ENCODE measurements at places on chromosomes 12 and 14.

DNA sequence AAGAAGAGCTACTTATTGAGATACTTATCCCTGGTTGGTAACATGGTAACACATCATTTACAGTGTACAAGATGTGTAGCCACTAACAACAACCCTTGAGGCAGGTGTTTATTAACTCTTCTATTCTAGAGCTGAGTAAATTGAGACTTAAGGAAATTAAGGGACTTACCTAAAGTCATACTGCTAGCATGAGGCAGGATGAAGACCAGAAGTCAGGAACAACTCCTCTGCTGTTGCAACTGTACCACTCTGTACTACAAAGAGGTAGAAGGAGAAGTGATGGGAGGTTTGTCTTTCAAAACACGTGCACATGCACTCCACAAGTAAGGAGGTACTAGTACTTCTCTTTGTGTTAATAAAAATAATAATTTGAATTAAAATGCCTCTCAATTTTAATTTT, 79.9 kb downstream of the LLPH start:
- DNase-seq, result no peak

- DNase-seq, result no peak
Measured at GRCh38 chr14:25833341-25834126, 764.3 kb downstream of the NOVA1 start.

GRCh38 chr12:13178568-13179210, 17.8 kb upstream of the EMP1 start:
- DNase-seq, result no peak

DNA sequence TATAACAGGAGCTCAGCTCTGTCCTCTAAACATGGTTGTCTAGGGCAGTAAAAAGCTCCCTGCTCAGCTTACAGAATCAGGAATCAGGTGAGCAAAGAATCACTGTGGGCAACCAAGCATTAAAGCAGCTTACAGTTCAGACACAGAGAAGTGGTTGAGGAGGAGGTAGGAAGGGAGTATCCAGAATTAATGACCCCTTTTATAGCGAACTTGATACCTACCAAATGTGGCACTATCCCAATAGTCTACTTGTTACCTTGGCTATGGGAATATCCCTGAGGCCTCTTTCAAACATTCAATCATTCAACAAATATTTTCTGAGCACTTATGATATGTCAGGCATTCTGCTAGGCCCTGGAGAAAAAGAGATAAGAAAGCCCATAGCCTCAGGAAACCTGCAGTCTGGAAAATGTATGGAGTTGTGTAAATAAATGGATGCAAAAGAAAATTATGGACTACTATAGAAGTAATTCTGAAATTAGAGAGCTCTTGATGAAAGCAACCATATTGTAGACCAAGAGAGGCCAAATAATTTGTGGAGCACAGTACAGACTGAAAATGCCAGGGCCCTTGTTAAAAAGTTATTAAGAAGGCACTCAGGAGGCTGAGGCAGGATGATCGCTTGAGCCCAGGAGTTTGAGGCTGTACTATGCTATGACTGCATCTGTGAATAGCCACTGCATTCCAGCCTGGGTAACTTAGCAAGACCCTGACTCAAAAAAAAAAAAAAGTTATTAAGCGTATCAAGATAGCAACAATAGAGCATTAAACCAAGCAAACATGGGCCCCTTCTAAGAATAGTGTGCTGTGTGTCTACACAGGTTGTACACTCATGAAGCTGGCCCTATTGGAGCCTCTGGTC, 134.0 kb upstream of the CPSF6 start:
- no peak for DNase-seq

GRCh38 chr14:51963286-51963685, 26.1 kb upstream of the RTRAF start:
- DNase-seq, result no peak

GRCh38 chr12:131694116-131694838, 16.6 kb upstream of the SFSWAP start:
- DNase-seq, result no peak

GRCh38 chr12:76084863-76085519, 506 bp upstream of the NAP1L1 start:
- no peak for DNase-seq

DNA sequence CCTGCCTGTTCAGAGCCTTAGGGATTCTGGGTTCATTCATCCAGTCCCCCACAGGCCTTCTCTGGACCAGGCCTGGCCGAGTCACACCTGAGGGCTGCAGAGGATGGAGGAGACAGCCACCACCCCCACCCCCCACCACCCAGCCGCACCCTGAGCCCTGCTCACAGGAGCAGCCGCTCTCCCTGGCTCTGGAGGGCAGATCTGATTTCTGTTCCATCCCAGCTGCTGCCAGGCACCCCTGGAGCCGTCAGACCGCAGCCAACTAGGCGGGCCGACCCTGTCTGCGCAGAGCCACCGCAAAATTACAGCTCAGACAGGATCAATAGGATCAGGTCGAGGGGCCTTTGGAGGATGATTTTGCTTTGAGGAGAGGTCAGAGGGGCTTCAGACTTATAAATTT, 154.6 kb upstream of the MYL2 start:
- DNase-seq, result no peak

DNA sequence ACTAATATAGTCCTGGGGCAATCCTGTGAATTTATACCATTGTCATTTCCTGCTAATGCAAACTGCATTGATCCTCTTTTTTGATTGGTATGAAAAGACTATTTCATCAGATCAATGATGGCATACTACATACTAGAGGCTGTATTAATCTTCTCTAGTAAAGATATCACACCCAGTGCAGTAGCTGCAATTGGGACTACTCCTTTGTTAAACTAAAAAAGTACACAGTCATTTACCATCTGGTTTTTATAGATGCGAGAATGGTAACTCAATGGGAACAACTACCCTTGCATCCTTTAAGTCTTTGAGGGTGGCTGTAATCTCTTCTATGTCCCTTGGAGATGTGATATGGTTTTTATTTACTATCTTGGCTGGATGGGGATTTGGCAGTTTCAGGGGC, 80.2 kb upstream of the STK38L start:
- DNase-seq, result no peak

DNA sequence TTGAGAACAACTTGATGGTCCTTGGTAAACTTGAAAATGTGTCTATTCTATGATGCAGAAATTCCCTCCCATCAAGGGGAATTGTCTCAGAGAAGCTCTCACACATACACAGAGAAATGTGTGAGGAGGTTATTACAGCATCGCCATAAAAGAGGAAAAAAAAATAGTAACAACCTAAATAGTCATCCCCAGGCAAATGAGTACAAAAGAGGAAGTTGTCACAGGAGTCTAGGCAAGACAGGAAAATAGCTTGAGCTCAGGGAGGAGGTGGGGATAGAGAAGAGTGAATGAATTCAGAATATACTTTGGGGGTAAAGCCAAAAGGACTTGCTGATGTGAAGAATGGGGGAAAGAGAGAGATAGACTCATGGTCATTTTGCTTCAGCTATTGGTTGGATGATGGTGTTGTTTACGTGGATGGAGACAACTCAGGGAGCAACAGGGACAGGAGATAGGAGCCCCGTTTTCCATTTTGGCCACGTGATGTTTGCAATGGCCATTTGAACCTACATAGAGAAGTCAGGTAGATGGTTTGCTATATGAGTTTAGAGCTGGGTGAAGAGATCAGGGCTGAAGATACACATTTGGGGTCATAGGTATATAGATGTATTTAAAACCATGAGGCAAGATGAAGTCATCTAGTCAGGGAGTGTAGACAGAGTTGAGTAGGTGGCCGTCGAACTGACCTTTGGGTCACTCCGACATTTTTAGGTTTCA, 20.3 kb downstream of the LRRC74A start:
- no peak for DNase-seq

GRCh38 chr12:79614730-79615129, 76.0 kb downstream of the PAWR start:
- no peak for DNase-seq

GRCh38 chr12:45336331-45336730, 120.4 kb downstream of the ANO6 start:
- DNase-seq, result no peak

DNA sequence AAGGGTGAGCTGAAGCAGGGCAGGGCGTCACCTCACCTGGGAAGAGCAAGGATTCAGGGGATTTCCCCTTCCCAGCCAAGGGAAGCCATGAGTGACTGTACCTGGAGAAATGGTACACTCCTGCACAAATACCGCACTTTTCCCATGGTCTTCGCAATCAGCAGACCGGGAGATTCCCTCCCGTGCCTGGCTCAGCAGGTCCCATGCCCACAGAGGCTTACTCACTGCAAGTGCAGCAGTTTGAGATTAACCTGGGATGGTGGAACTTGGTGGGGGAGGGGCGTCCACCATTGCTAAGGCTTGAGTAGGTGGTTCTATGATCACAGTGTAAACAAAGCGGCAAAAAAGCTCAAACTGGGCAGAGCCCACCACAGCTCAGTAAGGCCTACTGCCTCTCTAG, 11.0 kb upstream of the DHRS4 start:
- DNase-seq, result no peak

DNA sequence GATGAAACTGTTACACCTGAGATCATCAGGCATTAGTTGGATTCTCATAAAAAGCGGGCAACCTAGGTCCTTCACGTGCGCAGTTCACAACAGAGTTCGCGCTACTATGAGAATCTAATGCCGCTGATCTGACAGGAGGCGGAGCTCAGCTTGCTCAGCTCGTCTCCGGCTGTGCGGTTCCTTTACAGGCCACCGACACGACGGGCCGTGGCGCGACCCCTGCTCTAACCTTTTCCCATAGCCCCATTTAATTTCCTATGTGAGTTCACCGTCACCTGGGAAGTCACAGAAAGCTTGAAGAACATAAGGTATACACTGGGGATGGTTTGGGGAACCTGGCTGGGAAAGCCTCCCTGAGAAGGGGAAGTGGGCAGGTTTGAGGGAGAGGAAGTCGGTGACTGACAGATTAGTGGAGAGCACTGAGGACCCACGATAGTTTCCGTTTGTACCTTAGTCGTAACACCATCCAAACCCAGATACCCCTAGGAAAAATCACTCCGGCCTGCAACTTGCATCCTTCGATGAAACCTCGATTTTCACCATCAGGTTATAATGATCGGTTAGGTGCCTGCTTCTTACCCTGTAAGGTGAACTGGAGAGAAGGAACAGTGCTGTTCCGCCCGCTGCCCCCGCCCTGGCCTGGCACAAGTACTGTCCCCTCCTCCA, 2.8 kb upstream of the AAAS start:
- DNase-seq, result peak; percentile 35

DNA sequence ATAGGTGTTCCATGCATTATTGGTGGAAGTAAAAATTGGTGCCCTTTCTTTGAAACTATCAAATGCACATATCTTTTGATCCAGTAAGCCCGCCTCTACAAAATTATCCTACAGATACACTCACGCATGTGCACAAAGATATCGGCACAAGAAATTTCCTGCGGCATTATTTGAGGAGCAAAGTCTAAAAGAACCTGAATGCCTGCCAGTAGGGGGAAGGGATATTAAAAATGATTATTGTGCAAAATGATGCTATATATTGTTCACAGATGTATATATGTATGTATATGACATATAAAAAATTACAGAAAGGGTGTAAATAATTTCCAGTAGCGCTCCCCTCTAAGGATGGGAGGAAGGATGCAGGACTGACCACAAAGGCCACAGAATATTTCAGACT, 24.7 kb upstream of the ADIPOR2 start:
- no peak for DNase-seq

DNA sequence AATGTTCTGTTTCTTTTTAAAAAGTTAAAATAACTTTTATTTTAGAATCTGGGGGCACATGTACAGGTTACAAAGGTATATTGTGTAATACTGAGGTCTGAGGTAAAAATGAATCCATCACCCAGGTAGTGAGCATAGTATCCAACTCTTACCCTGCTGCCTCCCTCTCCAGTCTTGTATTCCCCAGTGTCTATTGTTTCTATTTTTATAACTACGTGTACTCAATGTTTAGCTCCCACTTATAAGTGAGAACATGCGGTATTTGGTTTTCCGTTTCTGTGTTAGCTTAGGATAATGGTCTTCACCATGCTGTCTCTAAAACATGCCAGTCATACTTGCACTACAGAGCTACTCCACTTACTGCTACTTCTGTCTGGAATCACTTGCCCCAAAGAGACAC, 8.4 kb downstream of the FBXO33 start:
- DNase-seq, result no peak

DNA sequence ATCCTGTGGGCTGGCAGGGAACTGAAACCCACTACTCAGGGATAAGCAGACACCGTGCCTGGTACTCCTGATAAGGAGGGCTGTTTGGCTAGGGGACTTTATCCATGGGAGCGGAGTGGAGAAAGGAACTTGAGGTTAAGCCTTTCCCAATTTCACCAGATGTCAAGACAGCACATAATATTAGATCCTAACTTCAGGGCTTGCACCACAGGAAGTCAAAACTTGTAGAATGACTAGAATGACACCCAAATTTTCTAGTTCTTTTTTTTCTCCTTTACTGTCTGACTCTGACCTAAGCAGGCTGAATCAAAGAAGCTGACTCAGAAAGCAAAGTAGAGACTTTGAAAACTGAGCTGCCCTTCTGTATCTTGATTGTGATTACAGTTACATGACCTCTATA, 7.1 kb upstream of the CGRRF1 start:
- no peak for DNase-seq

GRCh38 chr12:117461732-117462131, 100.3 kb upstream of the NOS1 start:
- DNase-seq, result no peak

- DNase-seq, result peak; percentile 74
Measured at GRCh38 chr14:76977793-76978720, 50.5 kb downstream of the IRF2BPL start.

DNA sequence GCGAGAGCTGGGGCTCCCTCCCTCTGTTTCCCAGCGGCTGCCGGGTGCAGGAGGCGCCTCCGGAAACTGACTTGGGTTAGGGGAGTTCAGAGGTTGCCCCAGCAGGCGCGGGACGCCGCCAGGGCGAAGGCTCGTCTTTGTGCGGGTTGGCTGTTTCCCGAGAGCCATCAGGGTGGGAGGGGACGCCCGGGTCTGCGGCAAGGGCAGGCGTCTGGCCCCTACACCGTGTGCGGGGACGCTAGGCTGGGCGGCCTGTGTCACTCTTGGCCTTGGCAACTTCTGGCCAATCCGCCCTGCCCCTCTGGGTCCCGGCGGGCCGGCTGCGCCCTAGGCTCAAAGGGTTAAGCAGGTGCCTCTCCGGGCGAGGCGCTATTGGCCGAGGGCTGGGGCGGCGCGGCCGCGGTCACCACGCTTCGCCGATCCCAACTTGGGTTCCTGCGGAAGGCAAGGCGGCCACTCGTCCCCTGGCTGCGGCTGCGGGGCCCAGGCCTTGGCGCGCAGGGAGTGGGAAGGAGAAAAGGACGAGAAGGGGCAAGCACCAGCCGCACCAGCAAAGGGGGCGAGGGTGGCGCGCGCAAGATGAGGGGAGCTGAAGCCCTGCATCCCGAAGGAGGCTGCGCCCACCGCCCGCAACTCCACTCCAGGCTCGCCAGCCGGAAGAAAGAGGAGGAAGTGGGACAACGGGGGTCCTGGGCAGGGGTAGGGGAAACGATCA, 5.6 kb upstream of the NPAS3 start:
- DNase-seq, result no peak

GRCh38 chr12:12891080-12891880, at the start of gene GPRC5A:
Gene GPRC5A (plus strand): TSS chr12:12891562. CDS start chr12:12908250, 16,688 bp downstream.
- no peak for DNase-seq

DNA sequence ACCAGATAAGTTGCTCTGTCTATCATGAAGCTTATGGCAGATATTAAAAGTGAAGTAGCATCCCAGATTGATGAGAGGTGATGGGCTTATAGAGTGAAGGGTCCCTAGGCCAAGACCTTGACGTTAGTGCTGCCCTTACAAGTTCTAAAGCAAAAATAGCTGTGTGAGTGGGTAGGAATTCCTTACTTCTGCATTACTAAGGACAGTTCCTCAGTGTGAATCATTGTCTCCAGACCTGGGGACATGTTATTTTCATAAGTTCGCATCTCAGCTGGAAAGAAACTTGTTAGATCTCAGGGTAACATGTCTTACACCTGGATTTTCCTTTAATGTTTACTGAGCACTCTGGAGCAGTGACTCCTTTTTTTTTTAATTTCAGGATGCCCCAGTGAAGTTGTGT, 28.7 kb downstream of the MAPKAPK5 start:
- no peak for DNase-seq
